ENCODE measurements at places on chromosomes 6 and 20. TPM values are rescaled to one million over a fixed set of nuclear protein-coding genes. Genes with fewer than 3 reads are reported as not detected.

Gene DBNDD2
- 200 TPM for total RNA-seq

Gene OR12D1
- not detected for total RNA-seq

Gene ANGPT4
- 0.27 TPM for total RNA-seq

Gene LY6G5C
- 2.5 TPM for total RNA-seq

Gene MUC21
- total RNA-seq, result not detected

Gene TP53INP2
- 117 TPM for total RNA-seq

Gene BTN1A1
- not detected for total RNA-seq

Gene SRSF3
- total RNA-seq, result 201 TPM

Gene SIRPD
- not detected for total RNA-seq

Gene SEMG1
- total RNA-seq, result not detected

Gene MSH5
- 3.0 TPM for total RNA-seq

Gene NRSN1
- not detected for total RNA-seq

Gene MICB
- total RNA-seq, result 2.2 TPM

Gene BHLHE23
- not detected for total RNA-seq

Gene MOXD1
- 3.6 TPM for total RNA-seq

Gene PRL
- not detected for total RNA-seq

Gene PTPRK
- total RNA-seq, result 29.6 TPM

Gene SEL1L2
- not detected for total RNA-seq

Gene DEFB119
- not detected for total RNA-seq

Gene RSPH3
- total RNA-seq, result 10.1 TPM

Gene SMIM29
- total RNA-seq, result 18.4 TPM

Gene VIP
- total RNA-seq, result 0.59 TPM

Gene OPRM1
- not detected for total RNA-seq

Gene DPPA5
- not detected for total RNA-seq

Gene CGA
- total RNA-seq, result 1.2 TPM

Gene MCM3
- 28.4 TPM for total RNA-seq

Gene CDSN
- total RNA-seq, result 0.10 TPM

Gene RIPOR2
- total RNA-seq, result 4.8 TPM

Gene PDYN
- total RNA-seq, result not detected

Gene CPXM1
- 8.7 TPM for total RNA-seq

Gene HS3ST5
- not detected for total RNA-seq

Gene SNAP91
- 0.52 TPM for total RNA-seq

Gene BLTP3A
- total RNA-seq, result 17.5 TPM

Gene DSP
- 179 TPM for total RNA-seq

Gene ADAM33
- total RNA-seq, result 9.9 TPM

Gene NNAT
- total RNA-seq, result 2.8 TPM

Gene CCN2
- total RNA-seq, result 230 TPM

Gene LAMP5
- total RNA-seq, result not detected

Gene TMEM74B
- 6.4 TPM for total RNA-seq

Gene BRPF3
- 23.5 TPM for total RNA-seq

Gene ASXL1
- total RNA-seq, result 32.1 TPM

Gene TP53TG5
- total RNA-seq, result 0.68 TPM

Gene SLC22A7
- total RNA-seq, result not detected

Gene DDX43
- 0.80 TPM for total RNA-seq

Gene HLA-G
- total RNA-seq, result not detected
